Frontal cortex (tissue), 4 donors: ENCODE measurements at places on chromosomes 7 and 10. TPM values are rescaled to one million over a fixed set of nuclear protein-coding genes. Genes with fewer than 3 reads are reported as not detected.

GRCh38 chr10:62442006-62442405 lies 67.8 kb downstream of the ZNF365 start:
- no peak for DNase-seq

The COL13A1 gene
- total RNA-seq, result 2.0 TPM

The RNLS gene
- total RNA-seq, result 1.2 TPM

The FAM20C gene
- total RNA-seq, result 19.6 TPM

DNA sequence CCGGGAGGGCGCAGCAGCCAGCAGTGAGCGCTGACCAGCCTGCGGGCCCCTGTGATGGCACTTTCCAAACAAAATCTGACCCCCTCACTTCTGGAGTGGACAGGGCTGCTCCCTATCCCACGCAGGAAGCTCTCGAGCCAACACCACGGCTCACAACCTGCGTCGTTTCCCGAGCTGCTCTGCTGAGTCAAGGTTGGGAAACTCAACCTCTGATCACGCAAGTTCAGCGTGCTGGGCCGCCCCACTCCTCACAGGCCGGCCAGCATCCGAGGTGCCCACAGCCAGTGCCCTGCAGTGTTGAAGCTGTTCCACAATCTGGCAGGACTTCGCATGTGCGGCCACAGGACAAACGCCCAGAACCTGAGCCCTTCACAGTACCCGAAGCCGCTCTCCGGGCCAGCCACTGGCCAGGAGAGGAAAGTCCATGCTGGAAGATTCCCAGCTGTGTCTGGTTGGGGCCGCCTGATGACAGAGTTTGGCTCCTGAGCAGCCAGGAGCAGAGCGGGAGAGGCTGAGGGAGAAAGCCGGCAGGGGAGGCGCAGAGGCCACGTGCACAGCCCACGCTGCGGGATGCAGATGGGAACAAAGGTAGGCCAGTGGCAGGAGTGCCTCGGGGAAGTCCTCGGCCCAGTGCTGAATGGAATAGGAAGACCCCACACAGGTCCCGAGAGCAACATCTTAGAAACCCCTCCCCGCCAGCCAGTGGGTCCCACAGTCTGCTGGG lies 263.3 kb upstream of the TCERG1L start:
- DNase-seq, result no peak

- no peak for DNase-seq
Observed at GRCh38 chr10:43922335-43923280, 273.9 kb upstream of the ZNF32 start.

DNA sequence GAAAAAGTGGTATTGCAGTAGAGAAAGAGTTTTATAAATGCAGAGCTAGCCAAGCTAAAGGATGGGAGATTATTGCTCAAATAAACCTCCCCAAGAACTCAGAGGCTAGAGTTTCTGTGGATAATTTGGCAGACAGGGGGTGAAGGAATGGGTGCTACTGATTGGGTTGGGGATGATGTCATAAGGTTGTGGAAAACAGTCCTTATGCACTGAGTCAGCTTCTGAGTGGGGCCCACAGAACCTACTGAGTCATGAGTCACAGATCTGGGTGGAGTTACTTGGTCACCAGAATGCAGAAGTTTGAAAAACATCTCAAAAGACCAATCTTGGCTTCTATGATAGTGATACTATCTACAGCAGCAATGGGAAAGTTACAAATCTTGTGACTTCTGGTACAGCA lies 1146.7 kb downstream of the TYW1 start:
- no peak for DNase-seq

The ZMYND11 gene
- 179 TPM for total RNA-seq

The EPO gene
- not detected for total RNA-seq

GRCh38 chr7:140571538-140572122 lies 69.0 kb downstream of the DENND2A start:
- DNase-seq, result no peak
